HuH-7 (cell line): ENCODE measurements at places on chromosomes 2 and 18.
A peak's percentile ranks its signal among the peaks of the same experiment; 100 is the strongest.

DNA sequence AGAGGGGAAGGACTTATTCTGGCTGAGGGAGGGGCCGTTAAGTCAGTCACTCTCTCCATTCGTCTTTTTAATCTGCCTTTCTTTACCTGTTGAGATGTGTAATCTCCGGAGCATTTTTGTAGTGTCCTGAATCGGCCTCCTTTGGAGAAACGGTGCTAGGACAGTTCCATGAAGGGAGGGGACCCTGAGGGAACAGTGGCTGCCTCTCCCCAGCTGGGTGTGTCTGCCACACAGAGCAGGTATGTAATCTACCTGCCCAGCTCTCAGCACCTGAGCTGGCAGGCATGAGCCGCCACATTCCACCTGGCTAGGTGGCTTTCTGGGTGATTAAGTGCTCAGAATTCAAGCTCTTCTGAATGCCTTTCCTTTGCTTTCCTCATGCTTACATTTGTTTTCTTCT lies 131.2 kb downstream of the WDSUB1 start:
- no peak for DNase-seq

DNA sequence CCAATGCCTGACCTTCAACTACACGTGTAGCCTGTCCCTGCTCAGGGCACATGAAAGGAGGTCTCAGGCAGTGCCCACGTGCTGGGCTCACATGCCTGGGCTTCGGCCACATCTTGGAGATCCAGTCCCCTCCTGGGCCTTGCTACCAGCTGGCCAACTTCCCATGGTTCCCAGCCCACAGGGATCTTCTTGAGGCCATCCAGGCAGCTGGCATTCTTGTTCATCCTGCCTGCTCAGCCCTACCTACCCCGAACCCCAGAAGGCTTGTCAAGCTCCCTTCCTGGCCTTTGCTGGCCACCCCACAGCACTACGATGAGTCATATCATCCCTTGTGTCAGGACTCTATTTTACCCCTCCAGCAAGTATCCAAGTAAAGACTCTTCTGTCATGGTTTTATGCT lies 97.1 kb downstream of the ZBTB7C start:
- DNase-seq = no peak

DNA sequence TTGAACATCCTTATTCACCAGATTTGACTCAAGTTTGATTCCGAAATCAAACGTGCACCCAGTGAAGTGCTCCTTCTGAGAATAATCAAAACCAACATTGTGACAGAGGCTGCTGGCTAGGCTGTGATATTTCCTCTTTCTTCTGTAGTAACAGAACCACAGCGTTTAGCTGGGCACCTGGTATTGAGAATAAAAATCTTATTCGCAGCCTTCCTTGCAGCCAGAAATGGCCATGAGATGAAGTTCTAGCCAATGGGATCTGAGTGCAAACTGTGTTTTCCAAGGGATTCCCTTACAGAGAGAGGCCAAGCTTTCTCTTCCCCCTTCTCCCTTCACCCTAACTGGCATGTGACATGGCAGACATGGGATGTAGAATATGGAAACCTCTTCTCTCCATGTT lies 51.7 kb downstream of the TMEM163 start:
- no peak for DNase-seq

GRCh38 chr2:149098701-149099100 lies 60.2 kb downstream of the LYPD6B start:
- DNase-seq = no peak

- DNase-seq = no peak
These were observed 290.2 kb upstream of the ACVR2A start for GRCh38 chr2:147554521-147555107.

GRCh38 chr2:97713296-97714083 lies at the start of gene ZAP70:
Gene ZAP70 (plus strand): TSS chr2:97713576. CDS start chr2:97724037, 10,461 bp downstream.
- DNase-seq = no peak

DNA sequence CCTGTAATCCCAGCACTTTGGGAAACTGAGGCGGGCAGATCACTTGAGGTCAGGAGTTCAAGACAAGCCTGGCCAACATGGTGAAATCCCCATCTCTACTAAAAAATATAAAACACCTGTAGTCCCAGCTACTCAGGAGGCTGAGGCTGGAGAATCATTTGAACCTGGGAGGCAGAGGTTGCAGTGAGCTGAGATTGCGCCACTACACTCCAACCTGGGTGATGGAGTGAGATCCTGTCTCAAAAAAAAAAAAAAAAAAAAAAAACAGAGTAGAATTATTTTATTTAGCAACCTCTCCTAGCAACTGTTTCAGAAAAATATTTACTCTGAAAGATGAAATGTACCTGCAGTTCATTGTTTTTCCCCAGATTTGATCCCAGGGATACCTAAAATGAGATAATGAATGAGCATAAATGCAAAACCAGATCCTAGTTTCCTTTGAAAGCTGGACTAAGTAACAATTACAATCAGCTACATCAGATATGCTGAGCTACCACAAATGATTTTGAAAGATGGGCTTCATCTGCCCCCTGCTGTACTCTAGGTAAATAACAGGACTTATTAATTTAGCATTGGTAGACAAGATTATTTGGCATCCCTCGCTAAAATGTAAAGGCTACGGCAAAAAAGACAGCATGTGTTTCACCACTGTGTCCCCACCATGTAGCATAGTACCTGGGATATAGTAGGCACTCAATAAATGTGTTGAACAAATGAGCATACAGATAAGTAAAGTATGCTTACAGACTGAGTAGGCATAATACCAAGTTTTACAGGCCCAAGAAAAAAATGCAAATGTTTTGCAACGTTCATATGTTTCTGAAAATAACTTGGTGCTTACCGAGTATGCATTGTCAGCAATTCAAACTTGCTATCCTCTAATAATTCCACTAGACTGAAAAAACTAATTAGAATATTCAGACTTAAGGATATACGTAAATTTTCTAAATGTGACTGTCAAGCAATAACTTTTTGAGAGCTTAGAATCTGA lies 102.5 kb downstream of the ATL2 start:
- peak; percentile 40 for DNase-seq

DNA sequence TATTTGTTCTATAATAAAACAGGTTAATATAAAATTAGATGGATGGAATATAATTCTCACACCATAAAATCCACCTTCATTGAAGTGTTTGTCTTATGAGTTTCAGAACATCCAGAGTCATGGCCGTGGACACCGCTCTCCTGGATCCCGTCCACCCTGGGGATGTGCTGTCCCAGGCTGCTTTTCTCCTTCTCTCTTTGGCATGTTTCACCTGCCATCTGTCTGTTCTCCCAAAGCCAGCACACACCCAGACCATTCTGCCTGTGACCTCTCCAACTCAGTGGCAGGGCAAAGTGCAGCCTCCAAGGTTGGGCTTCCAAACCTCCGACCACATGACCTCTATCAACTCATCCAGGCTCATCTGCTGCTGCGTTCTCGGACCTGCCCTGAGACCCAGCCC lies 104.7 kb downstream of the MYT1L start:
- no peak for DNase-seq

DNA sequence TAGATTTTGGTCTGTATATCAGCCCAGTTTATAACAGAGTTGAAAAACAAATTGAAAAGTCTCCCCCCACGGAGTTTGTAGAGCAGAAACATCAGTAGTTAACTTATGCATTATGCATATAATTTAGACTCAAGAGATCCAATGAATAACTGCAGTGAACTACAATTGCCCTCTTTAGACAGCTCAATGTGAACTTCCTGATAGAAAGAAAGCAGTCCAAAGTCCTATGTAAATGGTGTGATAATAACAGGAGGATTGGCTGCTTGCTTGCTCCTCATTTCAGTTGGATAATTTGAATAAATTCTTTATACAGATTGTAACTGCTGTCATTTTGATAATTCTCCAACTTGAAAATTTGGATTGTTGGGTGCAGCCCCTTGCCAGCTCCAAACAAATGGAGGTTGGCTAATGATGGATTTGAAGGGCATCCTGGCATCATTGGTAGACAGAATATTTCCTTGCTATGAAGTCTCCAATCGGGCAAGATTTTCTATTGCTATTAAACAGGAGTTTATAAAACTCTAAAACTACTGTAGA lies 297.1 kb downstream of the ASXL3 start:
- DNase-seq = no peak
